ENCODE measurements at places on chromosomes 12 and 14.
A peak's percentile ranks its signal among the peaks of the same experiment; 100 is the strongest.

GRCh38 chr12:68042212-68042699 lies 53.0 kb downstream of the IFNG-AS1 start:
- no peak for DNase-seq

GRCh38 chr14:75429562-75429961 lies 1.7 kb downstream of the JDP2 start:
- DNase-seq, result no peak

DNA sequence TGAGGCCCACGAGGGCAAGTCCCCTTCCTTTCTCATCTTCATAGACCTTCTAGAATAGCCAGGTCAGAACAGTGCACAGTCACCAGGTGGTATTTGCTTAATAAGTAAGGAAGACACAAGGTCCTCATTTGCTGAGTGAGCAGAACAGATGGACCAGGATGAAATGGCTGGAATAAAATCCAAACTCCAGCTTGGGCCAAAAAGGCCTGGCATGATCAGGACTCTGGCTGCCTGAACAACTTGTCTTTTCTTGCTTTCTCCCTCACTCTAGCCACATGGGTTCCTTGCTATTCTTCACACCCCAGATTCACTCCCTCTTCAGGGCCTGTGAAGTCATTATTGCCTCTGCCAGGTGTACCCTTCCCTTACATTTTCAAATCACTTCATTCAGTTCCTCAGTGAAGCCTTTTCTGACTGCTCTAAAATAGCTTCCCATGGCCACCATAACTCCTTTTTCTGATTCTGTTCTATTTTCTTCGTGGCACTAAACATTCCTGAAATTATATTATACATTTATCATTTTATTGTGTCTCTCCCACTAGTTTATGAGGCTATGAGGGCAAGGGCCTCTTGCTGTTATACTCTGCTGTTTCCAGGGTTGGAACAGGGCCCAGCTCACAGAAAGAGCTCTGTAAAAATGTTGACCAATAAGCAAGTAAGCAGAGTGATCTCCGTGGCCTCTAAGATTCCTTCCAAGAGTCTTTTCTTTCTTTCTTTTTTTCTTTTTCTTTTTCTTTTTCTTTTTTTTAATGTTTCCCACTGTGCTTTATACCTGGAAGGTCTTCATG lies 150.8 kb downstream of the TTC8 start:
- no peak for DNase-seq

DNA sequence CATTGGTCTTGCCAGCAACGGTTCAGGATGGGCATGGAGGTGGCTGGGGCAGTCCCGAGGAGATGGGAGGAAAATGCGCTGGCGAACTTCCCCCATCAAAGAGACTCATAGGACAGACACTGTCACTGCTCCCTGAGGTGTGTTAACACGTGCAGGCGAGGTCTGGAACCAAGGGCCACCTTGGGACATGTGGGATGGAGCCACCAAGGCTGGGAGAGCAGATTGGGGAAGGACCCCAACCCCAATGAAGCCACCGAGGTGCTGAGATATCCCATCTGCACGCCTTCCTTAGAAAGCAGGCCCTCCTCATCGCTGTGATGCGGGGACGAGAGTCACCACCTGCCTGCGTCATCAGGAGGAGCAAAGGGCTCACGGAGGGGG lies 16.9 kb upstream of the BEGAIN start:
- DNase-seq, result no peak

DNA sequence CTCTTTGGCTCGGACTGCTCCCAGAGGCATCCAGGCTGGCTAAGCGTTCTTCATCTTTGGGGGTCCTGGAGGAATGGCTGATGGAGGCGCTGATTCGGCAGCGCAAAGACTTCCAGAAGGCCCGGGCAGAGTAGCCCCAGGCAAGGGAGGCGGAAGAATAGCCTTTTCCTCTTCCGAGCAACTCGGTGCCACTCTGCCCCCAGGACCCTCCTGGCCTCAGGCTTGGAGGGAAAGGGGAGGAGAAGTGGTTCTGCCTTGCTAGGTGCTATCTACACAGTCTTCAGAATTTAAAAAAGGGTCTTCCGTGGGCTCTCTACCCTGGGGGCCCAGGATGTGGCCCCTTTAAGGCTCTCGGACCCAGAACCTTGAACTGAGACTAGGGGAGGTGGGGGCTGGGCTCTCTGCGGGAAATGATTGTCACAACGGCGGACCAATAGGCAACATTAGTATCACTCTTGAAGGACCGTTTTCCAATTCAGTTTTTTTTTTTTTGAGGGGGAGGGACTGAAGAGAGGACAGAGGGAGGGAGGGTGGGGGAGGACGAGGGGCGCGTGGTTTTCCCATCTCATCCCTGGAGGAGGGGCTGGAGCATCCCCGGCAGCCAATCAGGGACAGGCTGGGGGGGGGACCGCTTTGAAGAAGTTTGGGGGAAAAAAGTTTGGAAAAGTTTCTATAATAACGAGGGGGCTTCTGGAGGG lies at the start of gene NFATC4:
NFATC4 (plus strand) TSS at position 671 of the 698 bp plus-strand sequence. CDS start 157 bp downstream, outside the sequence.
- peak; percentile 70 for DNase-seq

DNA sequence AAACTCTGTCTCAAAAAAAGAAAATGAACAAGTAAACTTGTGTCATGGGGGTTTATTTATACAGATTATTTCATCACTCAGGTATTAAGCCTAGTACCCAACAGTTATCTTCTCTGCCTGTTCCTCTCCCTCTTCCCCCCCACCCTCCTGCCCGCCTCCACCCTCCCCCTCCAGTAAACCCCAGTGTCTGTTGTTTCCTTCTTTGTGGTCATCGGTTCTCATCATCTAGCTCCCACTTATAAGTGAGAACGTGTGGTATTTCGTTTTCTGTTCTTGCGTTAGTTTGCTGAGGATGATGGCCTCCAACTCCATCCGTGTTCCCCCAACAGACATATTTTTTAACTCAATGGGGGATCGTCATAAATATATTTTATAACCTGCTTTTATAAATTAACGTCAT lies 12.3 kb downstream of the IL31 start:
- DNase-seq, result no peak

All from D721Med (cell line).